ENCODE measurements at places on chromosomes 7 and 10. TPM values are rescaled to one million over a fixed set of nuclear protein-coding genes. Genes with fewer than 3 reads are reported as not detected.
A peak's percentile ranks its signal among the peaks of the same experiment; 100 is the strongest.

The ATG9B gene
- not detected for total RNA-seq

The NUDT13 gene
- 1.5 TPM for total RNA-seq

The GIMAP6 gene
- 21.5 TPM for total RNA-seq

The LIPF gene
- not detected for total RNA-seq

The ALOX5 gene
- 6.3 TPM for total RNA-seq

DNA sequence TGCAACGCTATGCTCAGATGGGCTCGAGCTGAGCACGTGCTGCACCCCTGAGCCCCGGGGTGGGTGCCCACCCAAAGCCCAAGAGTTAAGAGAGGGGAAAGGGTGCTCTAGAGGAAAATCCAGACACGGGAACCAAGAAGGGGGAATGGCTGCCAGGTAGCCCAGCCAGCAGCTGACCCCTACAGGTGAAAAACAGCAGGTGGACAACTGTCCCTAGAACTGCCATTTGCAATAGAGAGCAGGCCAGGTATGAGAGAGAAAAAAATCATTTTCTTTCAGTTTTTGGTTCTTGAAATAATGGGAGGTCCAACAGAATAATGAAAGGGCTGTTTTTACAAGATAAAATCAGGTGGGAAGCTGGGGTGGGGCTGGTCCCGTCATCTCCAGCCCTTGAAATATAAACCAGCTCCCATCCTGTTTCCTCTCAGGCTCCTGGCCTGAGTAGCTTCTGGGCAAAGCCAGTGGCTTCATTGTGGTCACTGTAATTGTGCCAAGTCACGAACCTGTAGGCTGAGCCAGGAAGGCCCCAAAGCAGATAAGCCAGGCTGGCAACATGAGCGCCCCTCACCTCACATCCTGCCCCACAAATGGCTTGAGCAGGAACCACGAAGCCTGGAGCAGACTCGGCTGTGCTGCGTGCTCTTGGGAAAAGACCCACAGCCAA lies 257.8 kb downstream of the SNX10 start:
- no peak for DNase-seq

DNA sequence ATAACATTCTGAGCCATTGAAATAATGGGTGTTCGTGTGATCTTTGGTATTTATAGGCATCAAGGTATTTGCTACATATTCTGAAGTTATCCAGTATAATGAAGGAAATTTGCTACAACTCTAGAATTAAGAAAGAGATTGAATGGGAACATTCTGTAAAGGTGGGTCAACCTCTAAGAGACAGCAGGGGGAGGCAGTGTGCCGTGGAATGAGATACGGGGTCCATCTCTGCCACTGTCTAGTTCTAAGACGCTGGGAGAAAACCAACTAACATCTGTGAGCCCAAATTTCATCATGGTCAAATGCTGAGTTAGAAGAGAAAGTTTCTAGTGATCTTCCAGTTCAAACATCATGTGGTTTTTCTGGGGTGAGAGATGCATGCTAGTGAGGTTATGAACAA lies 368.9 kb downstream of the SORCS1 start:
- no peak for DNase-seq

DNA sequence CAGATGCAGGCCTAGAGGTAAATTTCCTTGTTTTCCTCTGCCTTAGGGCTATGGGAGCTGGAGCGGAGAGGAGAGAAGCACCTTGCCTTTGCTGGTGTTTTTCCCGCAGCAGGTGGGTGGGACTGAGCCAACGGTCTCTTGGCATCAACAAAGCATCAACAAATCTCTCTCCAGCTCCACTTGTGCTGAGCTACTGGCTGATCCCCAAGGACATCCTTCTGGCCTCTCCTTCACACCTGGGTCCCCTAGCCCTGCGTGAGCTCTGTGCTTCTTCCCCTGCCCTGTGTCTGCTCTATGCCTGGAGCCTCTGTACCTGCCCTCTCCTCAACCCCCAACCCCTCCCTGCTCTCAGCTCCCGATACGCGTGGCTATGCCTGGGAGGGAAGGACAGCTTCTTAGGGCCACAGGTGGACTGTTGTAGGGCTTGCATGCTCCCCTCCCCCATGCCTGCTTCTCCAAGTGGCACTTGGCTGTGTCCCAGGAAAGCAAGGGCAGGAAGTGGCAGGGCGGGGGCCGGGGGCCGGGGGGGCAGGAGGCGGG lies 3.2 kb upstream of the CLDN4 start:
- no peak for DNase-seq

DNA sequence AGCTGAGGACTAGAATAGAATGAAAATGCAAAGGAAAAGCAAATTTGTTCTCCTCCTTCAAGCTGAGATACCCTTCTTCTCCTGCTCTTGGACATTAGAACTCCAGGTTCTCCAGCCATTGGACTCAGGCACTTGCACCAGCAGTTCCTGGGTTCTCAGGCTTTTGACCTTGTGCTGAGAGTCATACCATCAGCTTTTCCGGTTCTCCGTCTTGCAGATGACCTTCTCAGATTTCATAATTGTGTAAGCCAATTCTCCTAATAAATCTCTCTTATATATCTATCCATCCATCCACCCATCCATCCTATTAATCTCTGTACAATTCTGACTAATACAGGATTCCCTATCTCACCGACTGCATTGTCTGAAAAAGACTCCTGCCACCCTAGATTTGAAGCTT lies 108.3 kb downstream of the AHR start:
- no peak for DNase-seq

- peak; percentile 70 for DNase-seq
Measured at GRCh38 chr7:39949971-39950472, at the start of gene CDK13. Gene CDK13, plus strand, starts transcription at chr7:39950256. Its CDS starts 386 bp downstream, at chr7:39950642.

DNA sequence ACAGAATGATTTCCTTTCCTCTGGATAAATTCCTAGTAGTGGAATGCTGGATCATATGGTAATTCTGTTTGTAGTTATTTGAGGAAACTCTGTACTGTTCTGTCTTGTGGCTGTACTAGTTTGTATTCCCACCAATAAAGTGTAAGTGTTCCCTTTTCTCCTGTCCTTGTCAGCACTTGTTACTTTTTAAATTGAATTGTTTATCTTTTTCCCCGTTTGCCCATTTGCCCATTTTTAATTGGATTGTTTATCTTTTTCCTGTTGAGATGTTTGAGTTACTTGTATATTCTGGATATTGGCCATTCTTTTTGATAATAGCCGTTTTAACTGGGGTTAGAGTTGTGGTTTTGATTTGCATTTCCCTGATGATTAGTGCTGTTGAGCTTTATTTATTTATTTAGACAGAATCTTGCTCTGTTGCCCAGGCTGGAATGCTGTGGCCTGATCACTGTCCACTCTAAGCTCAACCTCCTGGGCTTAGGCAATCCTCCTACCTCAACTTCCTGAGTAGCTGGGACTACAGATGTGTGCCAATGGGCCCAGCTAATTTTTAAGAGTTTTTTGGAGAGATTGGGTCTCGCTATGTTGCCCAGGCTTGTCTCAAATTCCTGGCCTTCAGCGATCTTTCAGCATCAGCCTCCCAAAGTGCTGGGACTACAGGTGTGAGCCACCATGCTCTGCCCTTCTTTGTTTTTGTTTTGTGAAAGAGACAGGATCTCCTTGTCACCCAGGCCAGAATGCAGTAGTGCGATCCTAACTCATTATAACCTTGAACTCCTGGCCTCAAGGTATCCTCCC lies 23.0 kb downstream of the BMPR1A start:
- no peak for DNase-seq

- DNase-seq, result no peak
Measured at GRCh38 chr7:16940776-16941175, 59.0 kb upstream of the AGR3 start.

- no peak for DNase-seq
Measured at GRCh38 chr7:102967798-102968197, 55.0 kb downstream of the LRRC17 start.

DNA sequence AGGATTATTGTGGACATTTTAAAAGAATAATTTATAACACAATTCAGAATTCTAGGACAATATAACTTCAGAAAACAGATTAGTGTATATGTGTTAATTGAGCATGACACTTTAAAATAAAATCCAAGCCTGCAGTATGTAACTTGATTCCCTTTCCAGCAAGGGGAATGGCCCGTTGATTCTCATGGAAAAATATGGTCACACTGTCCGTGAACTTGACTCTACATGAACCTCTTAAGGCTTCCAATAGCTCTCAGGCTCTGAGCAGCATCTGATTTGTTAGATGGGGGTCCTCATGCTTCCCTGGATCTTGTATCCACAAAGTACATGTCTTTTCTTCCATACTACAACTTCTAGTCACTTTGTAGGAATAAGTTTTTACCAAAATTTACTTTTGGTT lies 85.5 kb upstream of the AKR1E2 start:
- DNase-seq, result no peak

- no peak for DNase-seq
Measured at GRCh38 chr10:78906734-78907390, 161.9 kb upstream of the ZMIZ1 start.

DNA sequence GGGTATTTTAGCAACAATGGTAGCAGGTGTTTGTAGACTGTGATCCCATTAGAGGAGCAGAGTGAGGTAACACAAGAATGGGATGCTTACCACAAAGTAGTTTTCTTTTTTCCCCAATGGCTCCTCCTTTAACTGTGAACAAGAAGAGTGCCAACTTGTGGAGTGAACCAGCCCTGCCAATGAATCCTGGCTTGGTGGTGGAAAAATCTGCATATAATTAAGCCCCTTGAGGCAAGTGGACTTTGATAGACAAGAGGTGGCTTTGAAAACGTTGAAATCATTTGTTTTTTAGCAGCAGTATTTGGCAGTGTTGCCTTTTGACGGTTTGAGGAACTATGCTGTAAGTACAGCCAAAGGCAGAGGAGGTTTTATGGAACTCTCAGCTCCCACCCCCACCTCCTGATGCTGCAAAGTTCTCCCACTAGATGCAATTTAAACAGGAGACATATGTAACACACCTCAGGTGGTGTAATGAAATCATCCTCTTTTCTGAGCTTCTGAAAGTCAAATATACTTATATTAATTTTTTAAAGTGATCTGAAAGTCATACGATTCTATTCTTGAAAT lies 295.6 kb downstream of the DPP6 start:
- DNase-seq, result no peak

DNA sequence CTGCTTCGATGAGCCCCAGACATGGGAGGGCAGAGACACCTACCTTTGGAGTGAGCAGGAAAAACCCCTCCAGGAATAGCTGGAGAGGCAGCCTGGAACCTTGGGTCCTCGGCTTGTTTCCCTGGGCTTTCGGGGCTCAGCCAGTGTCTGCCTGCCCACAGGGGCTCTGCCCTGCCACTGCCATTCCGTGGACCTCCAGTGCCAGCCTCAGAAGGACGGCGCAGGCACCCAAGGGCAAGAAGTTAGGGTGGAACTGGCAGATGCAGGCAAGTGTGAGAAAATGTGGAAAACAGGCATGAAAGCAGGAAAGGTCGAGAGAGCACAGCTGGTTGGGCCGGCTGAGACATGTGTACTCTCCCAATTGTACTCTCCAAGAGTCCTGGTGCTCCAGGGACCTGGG lies 281.5 kb downstream of the GRID1 start:
- DNase-seq, result peak; percentile 50

GRCh38 chr7:55527307-55527706 lies 45.0 kb downstream of the VOPP1 start:
- no peak for DNase-seq

DNA sequence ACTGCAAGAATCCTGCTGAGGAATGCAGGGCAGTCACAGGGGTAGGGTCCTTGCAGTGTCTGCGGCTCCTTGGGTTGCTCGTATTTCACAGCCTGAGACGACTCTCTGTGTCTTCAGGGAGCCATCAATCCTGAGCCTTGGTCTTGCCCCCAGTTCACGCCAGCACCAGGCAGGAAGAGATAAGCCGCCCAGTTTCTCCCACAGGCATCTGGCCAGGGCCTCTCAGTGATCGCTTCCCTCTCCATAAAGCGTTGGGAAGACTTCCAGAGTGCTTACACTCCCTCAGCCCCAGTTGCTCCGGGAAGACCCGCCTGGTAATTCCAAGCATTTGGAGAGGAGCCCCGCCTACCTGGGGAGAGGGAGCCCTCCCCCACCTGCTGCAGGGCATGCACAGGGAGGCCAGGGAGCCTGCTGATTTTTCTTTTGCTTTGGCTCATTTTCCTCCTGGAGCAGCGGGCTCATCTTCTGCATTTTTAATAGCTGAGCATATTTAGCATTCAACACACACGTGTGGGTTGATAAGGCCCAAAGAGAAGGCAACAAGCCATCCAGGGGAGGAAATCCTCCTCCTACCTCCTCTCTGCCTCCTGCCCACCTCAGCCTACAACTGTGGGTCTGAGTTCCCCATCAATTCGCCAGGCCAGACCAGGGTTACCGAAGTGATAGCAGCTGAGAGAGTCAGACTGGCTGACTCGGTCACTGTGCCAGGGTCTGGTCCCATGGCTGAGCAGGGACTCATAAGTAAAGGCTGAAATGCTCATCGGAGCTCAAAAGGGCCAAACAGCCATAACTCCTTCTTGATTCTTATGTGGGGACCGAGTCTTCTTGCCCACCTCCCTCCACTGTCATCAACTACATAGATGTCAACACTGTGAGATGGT lies 74.4 kb upstream of the EFCAB10 start:
- DNase-seq, result no peak

DNA sequence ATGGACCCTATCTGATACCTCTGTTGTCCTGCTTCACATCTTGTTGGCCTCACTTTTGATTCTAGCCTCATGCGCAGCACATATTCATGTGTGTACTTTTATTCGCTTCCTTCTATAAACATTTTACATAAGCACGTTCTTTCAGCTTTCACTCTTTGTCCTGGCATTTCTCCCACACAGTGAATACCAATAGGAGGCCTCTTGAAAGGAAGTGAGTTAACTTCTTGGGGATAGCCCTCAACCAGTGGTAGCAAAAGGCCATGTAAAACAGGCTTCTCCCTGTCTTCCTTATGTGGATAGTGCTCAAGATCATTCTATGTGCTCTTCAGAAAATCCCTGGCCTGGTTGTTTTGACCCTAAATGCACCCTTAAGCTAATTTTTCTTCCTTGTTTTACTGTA lies 633.9 kb upstream of the MBL2 start:
- DNase-seq, result no peak

- DNase-seq, result no peak
Measured at GRCh38 chr10:74960670-74961069, 134.3 kb downstream of the KAT6B start.

DNA sequence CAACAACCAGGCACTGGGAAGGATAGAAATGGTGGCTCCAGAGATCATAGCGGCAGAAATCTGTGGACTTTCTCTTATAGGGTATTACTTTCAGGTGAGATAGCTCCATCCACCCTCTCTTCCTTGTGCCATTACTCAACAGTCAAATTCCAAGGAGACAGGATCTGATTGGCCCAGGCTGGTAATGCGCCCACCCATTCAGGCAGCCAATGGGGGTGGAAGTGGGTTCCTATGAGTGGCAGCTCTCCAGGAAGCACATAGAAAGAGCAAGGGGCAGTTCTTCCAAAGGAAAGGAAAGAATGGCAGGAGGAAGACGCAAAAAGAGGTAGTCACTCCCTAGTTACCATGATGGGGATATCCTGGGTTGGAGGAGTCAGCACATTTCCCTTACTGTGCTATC lies 94.4 kb downstream of the STRA8 start:
- no peak for DNase-seq

GRCh38 chr10:112842832-112843360 lies 107.2 kb upstream of the TCF7L2 start:
- no peak for DNase-seq

GRCh38 chr7:2882111-2882510 lies 38.0 kb upstream of the GNA12 start:
- DNase-seq, result no peak
